HS-27A (cell line): ENCODE measurements at places on chromosomes 11 and 22.

- no peak for DNase-seq
Observed at GRCh38 chr11:112606656-112607055, 346.0 kb upstream of the PLET1 start.

GRCh38 chr11:12785901-12786300 is 111.7 kb downstream of the TEAD1 start:
- DNase-seq, result no peak

GRCh38 chr22:24510637-24511625 is 15.8 kb downstream of the UPB1 start:
- no peak for DNase-seq

- DNase-seq, result no peak
Observed at GRCh38 chr11:110373051-110373702, 56.6 kb upstream of the FDX1 start.

DNA sequence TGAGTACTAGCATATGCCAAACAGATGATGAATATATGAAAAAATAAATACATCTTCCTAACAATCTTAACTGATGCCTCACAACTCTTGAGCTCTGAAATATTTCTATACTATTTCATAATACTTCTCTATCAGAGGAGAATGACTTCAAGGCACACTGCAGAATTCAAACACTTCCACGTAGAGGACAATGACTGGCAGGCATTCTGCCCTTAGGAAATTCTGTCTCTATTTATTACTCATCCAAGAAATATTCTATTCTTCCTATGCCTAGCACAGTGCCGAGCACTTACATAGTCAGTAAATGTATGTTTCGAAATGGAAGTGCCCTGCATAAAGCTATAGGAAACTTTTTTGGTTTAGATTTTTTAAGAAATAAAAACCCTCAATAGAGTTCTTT is 809.1 kb downstream of the DLG2 start:
- DNase-seq, result no peak

GRCh38 chr11:69892237-69892985 is 73.2 kb upstream of the FGF3 start:
- DNase-seq, result no peak
